ENCODE measurements at places on chromosomes 7 and 10. TPM values are rescaled to one million over a fixed set of nuclear protein-coding genes. Genes with fewer than 3 reads are reported as not detected.

DNA sequence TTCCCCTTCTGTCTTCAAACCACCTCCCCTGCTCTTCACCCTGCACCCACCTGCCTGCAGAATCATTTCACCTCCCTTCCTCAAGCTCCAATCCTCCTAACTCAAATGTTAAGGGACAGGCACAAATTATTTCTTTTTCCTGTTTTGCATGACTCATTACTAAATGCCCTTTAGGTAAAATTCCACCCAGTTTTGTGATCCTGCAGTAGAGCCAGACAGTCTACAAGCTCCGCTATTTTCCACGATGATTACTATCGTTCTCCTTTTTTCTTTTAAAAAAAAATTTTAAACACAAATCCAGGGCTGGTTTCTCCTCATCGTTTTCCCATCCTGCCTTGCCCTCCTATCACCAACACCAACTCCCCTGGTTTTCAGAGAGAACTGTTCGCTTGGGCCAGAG, 186.8 kb upstream of the YAE1 start:
- DNase-seq, result no peak

GRCh38 chr10:5165738-5166137, 19.2 kb downstream of the AKR1C8 start:
- no peak for DNase-seq

DNA sequence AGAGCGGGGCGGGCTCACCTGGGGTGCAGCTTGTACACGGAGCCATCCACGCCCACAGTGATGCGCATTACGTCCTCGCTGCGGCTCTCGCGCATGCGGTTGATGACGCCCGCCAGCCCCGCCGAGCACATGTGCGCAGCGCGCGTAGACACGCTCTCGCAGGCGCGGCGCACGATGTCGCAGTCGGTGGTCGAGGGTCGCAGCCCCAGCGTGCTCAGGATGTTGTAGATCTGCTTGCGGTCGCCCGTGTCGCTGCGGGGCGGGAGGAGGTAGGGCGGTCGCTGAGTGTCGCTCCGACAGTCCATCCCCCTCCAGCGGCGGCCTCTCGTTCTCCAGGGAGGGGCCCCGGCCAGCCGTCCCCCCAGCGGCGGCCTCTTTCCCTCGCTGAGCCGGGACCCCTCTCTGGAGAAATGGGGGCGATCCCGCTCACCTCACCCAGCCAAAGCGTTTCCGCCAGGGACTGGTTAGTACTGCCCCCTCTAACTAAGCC, 4.4 kb upstream of the MYL7 start:
- no peak for DNase-seq

- DNase-seq, result no peak
Measured at GRCh38 chr7:8125680-8126444, 136.1 kb downstream of the ICA1 start.

DNA sequence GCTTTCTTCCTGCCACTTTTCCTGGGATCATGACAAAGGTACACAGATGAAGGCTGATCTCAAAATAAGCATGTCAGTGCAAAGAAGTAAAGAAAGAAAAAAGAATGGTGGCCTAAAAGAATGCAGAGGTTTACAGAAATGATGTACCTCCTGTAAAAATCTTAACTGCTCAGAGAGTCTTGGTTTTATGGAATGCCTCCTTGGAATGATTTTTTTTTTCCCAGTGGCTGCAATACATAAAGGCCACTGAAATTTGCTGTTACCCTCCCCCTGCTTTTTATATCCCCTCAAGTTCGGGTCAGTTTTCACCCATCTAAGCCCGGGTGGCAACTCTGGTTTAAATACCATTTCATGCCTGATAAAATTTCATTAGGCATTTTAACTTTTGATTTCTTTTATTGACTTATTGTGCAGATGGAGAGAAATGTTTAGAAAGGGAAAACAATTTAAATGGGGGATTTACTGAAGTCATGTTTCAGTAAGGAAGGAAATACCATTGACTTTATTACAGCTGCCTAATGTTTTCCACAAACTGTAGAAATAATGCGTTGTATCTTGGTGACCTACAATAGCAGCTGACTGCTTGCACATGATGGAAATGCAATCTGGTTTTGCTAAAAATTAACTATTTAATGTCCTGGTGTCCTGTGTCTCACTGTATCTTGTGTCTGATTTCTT, 102.5 kb downstream of the SAMD9 start:
- DNase-seq, result peak; percentile 77

GRCh38 chr7:144826208-144826607, 9.6 kb downstream of the TPK1 start:
- no peak for DNase-seq

Gene KCNIP2
- 0.43 TPM for polyA plus RNA-seq

Gene AP5Z1
- polyA plus RNA-seq, result 27.3 TPM

Gene OPN4
- not detected for polyA plus RNA-seq

Gene KLLN
- polyA plus RNA-seq, result 0.42 TPM

Gene FGL2
- polyA plus RNA-seq, result 0.01 TPM

Gene CHRM2
- 27.0 TPM for polyA plus RNA-seq

Measured in BJ (cell line).